ENCODE measurements at places on chromosomes 11 and 22. TPM values are rescaled to one million over a fixed set of nuclear protein-coding genes. Genes with fewer than 3 reads are reported as not detected.

- DNase-seq: peak; percentile 79
Observed at GRCh38 chr11:62694455-62695167, 5.3 kb upstream of the LRRN4CL start.

DNA sequence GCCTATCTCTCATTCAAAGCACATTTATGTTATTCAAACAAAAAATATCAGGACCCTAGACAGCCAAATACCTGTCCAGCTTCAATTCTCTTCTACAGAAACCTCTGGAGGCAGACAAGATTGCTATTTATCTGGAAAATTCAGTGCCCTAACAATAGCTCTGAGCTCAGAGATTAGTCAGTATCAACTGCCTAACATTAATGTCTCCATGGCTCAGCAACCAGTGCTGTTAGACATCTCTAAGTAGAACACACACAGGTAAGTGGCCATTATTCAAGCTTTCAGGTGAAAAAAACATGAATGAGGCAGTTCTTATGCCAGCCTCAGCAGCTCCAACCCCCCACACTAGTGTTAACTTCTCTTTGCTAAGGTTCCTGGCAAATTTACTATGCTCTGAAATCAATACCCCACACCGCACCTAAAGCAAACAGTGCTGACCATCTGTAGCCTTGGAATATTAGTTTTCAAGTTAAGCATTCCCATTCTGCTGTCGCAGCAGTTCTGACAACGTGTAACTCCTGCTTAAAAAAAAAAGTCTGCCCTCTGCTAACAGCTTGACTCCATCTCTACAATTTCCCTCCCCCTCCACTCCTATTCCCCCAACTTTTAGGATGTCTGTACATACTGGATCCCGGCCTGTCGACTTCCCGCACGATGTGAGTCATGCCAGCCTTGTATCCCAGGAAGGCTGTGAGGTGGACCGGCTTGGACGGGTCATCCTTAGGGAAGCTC is 1.5 kb downstream of the RPL3 start:
- DNase-seq: no peak

DNA sequence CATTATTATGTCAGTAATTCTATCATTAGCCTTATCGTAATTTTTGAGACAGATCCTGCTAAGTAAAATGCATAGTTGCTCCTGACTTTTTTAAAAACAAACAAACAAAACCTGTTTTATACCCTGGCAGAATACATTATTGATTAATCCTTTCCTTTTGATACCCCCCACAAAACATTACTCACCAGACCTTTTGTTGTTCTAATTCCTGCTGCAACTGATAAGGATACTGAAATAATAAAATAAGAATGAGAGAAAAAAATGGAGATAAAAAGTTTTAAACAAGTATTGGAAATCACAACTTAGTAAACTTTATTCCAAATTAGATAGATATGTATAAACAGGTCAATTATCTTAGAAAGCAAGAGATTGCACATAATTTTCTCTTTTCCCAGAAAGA is 28.6 kb downstream of the MS4A4E start:
- no peak for DNase-seq

- DNase-seq: no peak
Observed at GRCh38 chr11:67996622-67997474, 7.0 kb downstream of the UNC93B1 start.

DNA sequence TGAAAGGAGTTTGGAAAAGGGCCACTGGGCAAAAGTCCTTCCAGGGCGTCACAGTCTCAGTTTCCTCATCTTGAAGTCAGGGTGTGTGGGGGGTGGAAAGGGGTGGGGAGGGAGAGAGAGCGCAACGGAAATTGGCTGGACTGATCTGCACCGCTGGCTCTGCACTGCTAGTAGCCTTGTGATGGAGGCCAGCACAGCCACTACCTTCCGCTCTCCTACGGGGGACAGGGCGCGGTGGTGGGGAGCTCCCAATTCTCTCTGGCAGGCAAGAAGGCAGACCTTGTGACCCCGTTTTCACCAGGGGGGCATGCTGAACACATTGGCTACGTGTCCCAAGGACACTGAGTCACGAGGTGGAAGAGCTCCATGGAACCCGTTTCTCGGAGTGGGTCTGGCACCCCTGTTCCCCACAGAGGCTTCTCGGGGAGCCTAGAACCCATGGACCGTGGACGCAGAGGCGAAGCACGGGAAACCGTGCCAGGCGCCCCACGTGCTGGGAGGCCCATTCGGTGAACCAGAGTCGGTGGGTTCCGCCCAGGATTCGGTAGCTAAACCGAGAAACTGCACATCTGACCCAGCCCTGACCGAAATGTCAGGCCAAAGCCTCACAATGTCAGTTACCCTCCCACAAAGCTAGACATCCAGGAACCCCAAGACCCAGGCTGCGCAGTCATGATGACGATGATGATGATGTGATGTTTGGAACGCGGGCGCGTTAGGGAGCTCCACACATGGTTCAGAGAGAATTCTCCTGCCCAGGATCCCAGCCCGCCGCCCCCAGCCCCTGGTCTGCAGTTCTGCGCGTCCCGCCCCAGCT is 28.3 kb upstream of the WNT11 start:
- DNase-seq: peak; percentile 54

- no peak for DNase-seq
Observed at GRCh38 chr11:86627776-86628455, 44.5 kb downstream of the ME3 start.

DNA sequence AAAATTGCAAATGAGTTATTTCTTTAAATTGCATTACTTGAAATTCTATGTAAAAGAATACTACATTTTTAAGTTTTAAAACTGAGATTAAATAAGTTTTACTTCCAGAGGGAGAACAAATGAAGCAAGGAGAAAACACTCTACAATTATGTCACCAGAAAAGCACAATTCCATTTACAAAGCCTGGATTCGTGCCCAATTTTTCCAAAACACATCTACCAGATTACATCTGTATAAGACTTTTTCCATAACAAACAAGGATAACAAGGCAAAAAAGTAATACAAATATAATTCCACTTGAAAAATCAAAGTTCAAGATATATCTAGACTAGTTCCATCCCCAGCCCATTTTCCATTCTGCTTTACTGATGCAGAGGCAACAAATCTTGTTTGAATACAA is 40.5 kb downstream of the MTMR2 start:
- DNase-seq: no peak

GRCh38 chr22:36569999-36570398 is 41.0 kb upstream of the EIF3D start:
- no peak for DNase-seq

GRCh38 chr11:16098526-16099205 is 257.7 kb downstream of the SOX6 start:
- DNase-seq: no peak

DNA sequence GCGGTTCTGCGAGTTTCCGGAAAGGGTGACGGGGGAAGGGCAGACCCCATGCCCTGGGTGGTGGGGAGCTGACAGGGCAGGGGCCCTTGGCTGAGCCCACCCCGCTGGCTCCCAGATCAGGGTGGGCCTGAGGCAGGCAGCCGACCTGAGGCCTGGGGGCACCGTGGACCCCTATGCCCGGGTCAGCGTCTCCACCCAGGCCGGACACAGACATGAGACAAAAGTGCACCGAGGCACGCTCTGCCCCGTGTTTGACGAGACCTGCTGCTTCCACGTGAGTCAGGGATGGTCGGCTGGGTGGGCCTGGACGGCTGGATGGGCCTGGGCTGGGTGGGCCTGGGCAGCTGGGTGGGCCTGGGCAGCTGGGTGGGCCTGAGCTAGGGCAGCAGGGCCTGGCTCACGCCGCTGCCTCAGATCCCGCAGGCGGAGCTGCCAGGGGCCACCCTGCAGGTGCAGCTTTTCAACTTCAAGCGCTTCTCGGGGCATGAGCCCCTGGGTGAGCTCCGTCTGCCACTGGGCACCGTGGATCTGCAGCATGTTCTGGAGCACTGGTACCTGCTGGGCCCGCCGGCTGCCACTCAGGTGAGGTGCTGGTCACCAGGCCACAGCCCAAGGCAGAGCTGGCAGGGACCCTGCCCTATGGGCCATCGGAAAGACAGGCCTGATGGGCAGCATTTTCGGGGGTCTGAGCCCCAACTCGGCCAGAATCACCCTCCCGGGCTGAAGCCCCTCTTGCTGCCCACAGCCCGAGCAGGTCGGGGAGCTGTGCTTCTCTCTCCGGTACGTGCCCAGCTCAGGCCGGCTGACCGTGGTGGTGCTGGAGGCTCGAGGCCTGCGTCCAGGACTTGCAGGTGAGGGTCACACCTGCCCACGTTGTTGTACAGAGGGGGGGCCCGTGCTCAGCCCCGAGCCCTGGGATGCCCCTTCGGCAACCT is 1.5 kb downstream of the SYT8 start:
- no peak for DNase-seq

GRCh38 chr11:60485987-60486386 is 6.6 kb upstream of the MS4A12 start:
- DNase-seq: no peak

DNA sequence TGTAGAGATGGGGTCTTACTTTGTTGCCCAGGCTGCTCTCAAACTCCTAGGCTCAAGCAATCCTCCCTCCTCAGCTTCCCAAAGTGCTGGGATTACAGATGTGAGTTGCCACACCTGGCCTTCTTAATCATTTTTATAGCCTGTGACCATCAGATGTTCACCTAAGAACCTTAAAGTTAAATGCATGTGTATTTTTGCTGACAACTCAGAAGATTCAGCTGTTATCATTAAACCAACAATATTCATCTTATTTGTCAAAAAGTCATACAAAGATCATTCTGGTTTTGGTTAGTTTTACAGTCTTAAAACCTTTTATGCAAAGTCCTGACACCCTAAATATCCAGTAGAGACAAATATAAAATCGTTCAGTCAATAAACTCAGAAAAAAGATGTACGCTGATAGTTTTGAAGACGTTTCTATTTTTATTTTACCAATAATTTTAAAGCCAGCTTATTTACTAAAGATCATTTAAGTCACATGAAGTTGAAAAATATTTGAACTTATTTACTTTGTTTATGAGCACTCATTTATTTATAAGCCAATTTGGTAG is 22.2 kb downstream of the CLDN5 start:
- DNase-seq: no peak

GRCh38 chr11:95514416-95515110 is 275.0 kb downstream of the FAM76B start:
- no peak for DNase-seq

DNA sequence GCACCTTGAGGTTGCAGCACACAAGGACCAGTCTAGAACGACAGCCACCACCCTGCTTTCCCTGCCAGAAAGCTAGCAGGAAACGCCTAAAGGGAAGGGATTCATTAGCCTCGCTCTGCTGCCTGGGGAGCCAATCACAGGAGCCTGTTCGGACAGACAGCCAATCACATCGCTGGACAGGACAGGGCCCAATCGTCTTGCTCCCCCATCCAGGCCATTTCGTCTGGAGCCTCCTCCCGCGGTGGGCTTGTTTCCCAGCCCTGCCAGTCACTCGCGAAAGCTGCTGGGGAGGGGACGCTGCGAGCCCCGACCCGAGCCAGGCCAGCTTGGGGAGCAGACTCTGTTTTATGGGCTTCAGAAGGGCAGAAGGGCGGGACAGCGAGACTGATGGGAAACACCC is 79.8 kb upstream of the NCAM1 start:
- no peak for DNase-seq

Gene CDKN1C
- total RNA-seq: 1.5 TPM

Gene F2
- total RNA-seq: not detected

Gene MUC5B
- not detected for total RNA-seq

Gene COX8A
- total RNA-seq: 498 TPM

All from activated naive CD4-positive, alpha-beta T cell treated with anti-CD3 and anti-CD28 coated beads, Interleukin-2, amount 50 U/mL, for 72 hours (primary cell).